ENCODE measurements at places on chromosomes 5 and 9.

DNA sequence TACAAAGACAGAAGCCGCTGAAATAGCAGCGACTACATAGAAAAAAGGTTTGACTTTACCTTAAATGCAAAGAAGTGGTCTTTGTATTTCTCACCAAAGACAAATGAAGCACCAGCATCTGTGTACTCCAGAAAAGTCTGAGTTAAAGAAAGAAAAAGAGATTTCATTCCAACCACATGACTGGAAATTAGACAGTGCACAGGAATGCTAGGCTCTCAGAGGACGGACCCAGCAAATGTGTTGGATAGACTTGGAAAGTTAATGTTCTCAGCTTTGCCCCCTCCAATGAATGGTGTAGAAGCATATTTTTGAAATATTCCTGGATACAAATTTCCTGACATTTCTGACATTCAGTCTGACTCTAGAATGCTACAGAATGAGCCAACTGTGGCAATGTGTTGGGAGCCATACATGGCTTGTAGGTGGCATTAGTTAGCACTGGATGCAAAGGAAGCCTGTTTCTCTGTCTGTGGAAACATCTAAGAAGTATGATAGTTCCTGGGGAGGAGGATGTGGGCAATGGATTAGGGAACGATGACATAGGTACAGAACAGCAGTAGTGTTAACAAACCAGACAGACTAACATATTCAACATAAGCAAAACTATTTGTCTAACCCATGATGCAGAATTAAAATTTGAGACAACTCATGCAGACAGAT lies 43.3 kb downstream of the SLC28A3 start:
- no peak for DNase-seq

- DNase-seq, result no peak
Observed at GRCh38 chr9:135601988-135602387, 37.4 kb downstream of the GLT6D1 start.

- no peak for DNase-seq
Observed at GRCh38 chr5:75078027-75078426, 25.7 kb upstream of the GCNT4 start.

DNA sequence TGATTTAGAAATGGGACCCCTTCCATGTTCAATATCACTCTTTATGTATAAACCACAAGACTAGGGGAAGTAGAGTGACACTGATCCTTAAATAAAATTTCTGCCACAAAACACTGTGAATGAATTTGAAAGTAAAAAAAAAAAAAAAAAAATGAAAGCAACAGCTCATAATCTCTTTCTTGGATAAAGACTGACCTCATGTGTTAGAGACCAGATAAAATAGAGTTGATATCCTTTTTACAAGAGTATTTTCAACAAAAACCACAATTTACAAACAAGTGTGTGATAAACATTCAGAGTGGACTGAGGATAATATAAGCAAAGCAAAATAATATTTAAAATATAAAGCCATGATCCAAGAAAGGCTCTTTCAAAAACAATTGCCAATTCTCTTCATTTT lies 180.2 kb downstream of the FBXL17 start:
- DNase-seq, result no peak

GRCh38 chr9:135376511-135377265 lies 102.9 kb upstream of the PPP1R26 start:
- DNase-seq, result no peak

- DNase-seq, result no peak
Observed at GRCh38 chr9:36074870-36075532, 38.3 kb downstream of the RECK start.

DNA sequence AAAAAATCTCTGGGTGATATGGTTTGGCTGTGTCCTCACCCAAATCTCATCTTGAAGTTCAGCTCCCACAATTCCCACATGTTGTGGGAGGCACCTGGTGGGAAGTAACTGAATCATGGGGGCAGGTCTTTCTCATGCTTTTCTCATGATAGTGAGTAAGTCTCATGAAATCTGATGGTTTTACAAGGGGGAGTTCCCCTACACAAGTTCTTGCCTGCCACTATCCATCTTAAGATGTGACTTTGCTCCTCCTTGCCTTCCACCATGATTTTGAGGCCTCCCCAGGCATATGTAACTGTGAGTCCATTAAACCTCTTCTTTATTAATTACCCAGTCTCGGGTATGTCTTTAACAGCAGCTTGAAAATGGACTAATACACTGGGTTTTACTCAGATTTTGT lies 513.9 kb downstream of the TLE4 start:
- DNase-seq, result no peak

DNA sequence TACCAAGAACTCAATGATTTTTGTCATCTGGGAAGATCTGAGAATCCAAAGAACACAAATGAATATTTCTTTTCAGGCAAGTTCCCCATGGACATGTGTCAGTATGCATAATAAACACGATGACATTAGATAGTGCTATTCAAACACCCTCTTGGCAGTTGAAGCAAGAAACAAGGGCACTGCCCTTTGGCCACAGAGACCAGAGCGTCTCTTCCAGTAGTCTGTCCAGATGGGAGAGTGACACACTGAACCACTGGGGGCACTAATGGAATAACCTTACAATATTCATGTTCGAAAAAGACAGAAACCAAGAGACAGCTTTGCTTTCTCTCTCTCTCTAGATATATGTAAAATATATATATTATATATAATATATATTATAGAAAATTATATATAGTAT lies 301.9 kb downstream of the CTNND2 start:
- no peak for DNase-seq

- DNase-seq, result no peak
Observed at GRCh38 chr5:79846198-79846521, 144.9 kb downstream of the MTX3 start.

DNA sequence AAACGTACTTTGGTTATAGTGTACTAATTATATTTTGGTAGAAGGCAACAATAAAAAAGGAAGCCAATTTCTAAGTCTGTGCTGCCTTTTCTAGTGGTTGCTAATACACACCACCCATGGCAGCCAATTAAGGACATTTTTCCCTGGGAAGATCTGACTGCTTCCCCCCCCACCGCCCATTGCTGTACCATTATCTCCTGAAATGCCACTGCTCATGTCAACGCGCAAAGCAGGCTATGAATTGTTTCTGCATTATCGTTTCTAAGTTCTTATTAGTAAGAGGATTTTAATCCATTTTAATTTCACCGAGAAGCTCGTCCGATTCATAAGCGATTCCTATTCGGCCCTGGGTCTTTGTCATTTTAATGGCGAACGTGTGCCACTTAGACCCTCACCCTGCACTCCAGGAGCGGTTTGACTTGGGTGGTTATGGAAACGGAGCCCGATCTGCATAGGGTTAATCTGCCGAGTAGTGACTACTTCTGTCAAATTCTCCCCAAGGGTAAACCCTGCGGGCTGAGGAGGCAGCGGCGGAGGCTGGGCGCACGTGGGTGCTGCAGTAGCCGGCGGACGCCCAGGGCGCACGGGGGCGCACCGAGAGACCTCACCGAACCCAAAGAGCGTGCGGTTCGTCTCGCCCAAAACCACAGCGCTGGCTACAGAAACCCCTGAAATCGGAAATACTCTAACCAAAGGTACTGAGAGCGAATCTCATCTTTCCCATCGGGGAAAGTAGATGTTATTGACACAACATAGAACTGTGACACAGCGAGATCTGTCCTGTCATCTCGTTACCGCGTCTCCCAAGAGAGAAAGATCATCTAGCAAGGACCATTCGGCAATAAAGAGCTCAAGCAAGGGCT lies 55.8 kb upstream of the SHC3 start:
- DNase-seq, result no peak

DNA sequence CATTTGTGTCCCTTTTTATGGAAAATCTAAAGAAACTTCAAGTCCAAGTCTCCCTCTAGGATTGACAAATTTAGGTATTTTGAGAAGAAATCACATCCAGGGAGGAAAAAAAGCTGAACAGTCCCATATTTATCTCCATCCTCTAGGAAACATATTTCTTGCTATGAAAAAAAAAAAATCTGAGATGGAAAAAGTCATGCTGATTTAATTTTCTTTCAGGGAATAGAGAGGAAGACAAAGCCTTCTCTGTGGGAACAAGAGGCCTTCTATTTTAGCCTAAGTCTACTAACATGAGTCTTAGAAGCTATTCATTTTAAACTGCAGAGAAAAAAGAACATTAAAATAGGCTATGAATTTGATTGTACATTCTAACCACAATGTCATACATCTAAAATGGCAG lies 63.1 kb upstream of the CDK5RAP2 start:
- no peak for DNase-seq

DNA sequence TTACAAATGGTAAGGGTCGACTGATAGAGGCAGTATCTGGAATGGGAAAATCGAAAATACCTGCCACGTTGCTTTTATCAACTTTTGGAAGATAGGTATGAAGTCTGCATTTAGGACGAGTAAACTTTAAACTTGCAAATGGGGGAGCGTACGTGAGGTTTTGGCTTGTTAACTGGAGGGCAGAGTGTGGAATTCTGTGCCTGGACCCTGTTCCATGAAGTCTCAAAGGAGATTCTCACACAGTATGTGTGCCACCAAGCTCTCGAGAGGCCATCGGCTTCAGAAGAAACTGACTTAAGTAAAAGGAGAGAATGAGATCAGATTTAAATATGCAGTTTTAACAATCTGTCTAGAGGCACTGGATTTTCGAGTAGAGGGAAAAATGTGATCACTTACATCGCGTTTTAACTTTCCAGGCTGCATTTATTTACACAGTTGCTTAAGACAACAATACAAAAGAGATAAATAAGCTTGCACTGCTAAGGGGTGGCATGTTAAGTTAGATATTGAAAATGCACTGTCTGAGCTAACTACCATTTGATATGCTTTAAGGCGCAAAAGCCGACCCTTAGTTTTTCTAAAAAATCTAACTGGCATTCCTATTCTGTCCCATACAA lies 401.6 kb downstream of the EBF1 start:
- no peak for DNase-seq

- no peak for DNase-seq
Observed at GRCh38 chr9:9002826-9003583, 1203.4 kb upstream of the DMAC1 start.

DNA sequence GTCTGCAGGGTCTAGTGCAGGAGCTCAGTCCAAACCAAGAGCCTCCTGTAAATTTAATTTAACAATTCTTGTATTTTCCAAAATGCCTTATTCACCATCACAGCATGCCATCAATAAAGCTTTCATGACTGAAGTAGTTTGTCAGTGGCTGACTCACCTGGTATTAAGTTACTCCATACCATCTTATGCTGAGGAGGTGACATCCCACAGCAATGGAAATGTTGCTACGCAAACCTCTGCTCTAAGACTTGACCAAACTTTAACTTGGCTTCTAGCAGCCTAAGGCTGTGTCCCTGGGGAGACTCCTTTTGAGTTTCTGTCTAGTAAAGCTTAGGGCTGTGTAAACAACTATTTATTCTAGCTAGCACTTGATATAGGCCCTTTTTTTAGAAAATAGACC lies 1231.3 kb upstream of the CDH18 start:
- no peak for DNase-seq

- DNase-seq, result no peak
Observed at GRCh38 chr9:29717631-29718030, 2144.3 kb upstream of the C9orf72 start.

DNA sequence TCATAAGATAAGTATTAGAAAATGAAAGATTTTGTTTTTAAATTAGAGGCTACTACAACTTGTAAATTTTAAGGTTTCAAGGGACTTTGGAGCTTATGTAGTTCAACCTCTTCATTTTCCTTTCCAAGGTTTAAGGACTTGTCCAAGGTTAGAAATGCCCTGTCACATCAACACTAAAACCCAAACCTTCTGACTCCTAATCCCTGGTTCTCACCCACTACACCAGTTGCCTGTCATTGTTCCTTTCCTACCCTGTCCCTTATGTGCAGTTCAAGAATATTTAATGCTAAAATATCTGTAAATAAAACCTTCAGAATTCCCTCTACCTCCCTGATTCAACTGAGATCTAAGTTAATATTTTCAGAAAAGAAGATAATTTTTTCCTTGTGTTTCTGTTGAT lies 206.4 kb downstream of the NFIB start:
- DNase-seq, result no peak

DNA sequence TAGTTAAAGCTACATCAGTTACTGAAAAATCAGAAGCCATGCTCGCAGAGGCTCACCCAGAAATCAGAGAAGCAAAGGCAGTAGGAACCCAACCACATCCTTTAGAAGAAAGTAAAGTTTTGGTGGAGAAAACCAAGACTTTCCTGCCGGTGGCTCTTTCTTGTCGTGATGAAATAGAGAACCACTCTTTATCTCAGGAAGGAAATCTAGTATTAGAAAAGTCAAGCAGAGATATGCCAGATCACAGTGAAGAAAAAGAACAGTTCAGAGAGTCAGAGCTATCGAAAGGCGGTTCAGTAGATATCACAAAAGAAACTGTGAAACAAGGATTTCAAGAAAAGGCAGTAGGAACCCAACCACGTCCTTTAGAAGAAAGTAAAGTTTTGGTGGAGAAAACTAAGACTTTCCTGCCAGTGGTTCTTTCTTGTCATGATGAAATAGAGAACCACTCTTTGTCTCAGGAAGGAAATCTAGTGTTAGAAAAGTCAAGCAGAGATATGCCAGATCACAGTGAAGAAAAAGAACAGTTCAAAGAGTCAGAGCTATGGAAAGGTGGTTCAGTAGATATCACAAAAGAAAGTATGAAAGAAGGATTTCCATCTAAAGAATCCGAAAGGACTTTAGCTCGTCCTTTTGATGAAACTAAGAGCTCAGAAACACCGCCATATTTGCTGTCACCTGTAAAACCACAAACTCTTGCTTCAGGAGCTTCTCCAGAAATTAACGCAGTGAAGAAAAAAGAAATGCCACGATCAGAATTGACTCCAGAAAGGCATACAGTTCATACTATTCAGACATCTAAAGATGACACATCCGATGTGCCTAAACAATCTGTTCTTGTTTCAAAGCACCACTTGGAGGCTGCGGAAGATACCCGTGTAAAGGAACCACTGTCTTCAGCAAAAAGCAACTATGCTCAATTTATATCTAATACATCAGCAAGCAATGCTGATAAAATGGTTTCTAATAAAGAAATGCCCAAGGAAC lies 47.2 kb downstream of the CMYA5 start:
- no peak for DNase-seq

DNA sequence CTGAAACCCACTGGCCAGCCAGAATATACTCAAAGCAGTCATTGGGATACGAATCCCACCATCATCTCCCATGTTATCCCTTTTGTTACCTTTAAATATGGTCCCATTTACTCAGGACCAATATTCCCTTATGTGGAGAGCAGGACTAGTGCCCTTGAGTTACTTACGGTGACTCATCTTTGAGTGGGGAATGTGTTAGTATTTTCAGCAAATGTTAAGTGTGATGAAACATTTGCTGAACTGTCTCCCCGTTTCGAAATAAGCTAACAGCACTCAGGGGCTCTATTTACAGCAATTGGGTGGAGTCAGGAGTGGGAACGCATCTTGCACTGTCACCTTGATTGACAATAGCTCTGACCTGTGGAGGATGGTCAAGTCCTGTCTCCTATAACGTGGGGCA lies 67.4 kb downstream of the CTSL start:
- DNase-seq, result no peak

DNA sequence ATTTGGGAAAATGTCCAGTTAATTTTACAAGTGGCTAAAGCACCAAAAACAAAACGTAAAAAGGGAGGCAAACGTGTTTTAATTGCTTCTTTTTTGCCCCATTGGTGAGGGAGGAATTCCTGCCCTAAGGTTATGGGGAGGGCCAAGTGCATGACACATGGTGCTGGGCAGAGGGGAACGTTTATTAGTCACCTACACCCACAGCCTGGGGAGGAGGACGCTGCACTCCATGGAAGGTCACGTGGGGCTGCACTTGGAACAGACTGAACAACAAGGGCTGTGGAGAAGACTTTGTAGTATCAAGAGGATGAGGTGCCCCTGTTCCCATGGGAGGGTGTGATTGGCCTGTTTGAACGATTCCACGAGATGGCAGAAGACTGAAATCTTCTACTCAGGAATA lies 13.7 kb upstream of the ADAMTS16 start:
- no peak for DNase-seq

- peak; percentile 35 for DNase-seq
Observed at GRCh38 chr5:171418982-171419687, at the start of gene FGF18. TSS of gene FGF18 (plus strand) at chr5:171419647. CDS start at chr5:171420200, 553 bp downstream.
